ENCODE measurements at places on chromosomes 6 and 20.

DNA sequence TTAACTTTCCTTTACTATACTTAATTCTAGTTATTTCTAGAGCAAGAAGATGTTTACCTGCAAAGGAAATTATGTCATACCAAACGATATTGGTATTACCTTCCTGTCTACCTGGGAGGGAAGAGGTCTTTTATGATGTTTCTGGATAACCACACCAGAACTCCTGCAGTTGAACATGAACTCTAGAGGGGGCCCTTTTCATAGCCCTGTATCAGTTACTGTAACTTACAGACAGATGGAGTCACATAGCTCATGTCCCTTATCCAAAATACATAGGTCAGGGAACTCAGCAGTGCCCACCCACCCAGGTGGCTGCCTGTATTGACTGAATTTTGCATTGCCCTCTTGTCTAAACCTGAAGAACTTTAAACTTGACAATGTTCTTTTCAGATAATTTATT is 35.1 kb upstream of the MYL9 start:
- no peak for DNase-seq

- DNase-seq = no peak
Observed at GRCh38 chr6:50899306-50899870, 80.7 kb downstream of the TFAP2B start.

- DNase-seq = peak; percentile 85
Observed at GRCh38 chr20:51022803-51023616, at the start of gene KCNG1. TSS of gene KCNG1 (minus strand) at chr20:51023107. CDS start at chr20:51010338, 12,769 bp downstream.

- DNase-seq = no peak
Observed at GRCh38 chr6:157877573-157878438, 54.8 kb downstream of the SNX9 start.

DNA sequence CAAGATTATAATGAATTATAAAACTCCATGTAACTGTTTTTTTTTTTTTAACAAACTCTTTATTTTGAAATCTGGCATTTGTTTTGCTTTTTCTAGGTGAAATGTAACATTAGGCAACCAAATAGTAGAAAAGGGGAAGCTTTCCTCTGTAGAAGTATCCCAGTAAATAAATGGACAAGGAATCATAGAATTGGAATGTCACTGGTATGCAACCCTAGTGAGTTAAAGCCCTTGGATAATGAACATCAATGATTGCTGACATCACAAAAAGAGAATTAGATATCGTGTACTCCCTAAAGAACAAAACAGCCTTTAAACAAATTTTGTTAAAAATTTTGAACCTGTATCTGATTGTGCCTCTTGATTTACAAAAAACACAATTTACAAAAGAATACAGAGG is 93.9 kb upstream of the OGFRL1 start:
- no peak for DNase-seq

GRCh38 chr6:13472099-13472498 is 15.3 kb downstream of the GFOD1 start:
- DNase-seq = no peak

DNA sequence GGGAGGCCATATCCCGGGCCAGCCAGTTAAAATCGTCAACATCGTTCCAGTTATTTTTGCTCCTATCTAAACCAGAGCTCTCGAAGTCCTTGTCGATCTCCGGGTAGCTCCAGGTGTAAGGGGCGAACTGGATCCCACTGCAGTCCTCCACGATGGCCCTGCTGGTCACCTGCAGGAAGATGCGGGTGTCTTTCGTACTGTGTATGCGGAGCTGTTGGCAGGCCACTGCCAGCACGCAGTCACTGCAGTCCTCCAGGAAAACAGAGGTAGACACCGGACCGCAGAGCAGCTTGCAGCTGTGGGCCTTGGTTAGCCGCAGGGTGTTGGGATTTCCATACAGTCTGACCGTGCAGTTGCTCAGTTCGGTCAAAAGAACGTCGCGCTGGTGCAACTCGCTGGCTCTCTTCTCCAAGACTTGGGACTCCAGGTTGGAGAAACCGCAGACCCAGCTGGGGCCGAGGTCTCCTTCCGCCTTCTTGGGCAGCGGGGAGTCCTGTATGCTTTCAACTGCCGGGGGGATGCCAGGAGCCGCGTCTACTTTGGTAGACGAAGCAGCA is 742 bp downstream of the TBCC start:
- DNase-seq = peak; percentile 86

GRCh38 chr6:70051197-70052124 is 185.1 kb downstream of the COL19A1 start:
- DNase-seq = no peak

- DNase-seq = no peak
Observed at GRCh38 chr20:33817411-33817810, 6.3 kb downstream of the CHMP4B start.

GRCh38 chr6:127458817-127459216 is 372 bp downstream of the KIAA0408 start:
- no peak for DNase-seq

DNA sequence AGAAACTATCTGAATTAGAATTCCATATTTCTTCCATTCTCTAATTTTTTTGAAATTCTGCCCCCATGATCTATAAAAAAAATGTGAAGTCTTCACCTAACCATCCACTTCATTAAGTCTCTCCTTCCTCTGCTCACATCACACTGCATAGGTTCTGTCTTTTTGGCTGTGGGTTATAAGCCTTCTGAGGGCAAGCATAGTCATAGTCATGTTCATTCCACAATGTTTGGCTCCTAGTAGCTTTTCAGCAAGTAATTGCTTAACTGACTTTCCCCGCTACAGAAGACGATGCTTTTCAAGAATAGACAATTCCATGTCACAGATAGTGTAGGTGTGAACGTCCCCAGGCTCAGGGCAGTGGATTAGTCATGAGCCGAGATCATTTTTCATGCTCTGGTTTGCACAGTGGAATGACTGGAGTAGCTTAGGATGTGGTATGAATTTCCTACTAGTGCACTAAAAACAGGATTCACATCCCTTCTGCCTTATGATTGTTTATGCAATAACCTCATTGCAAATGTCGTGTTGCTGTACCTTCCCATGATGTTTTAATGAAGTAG is 29.1 kb downstream of the WRNIP1 start:
- no peak for DNase-seq

DNA sequence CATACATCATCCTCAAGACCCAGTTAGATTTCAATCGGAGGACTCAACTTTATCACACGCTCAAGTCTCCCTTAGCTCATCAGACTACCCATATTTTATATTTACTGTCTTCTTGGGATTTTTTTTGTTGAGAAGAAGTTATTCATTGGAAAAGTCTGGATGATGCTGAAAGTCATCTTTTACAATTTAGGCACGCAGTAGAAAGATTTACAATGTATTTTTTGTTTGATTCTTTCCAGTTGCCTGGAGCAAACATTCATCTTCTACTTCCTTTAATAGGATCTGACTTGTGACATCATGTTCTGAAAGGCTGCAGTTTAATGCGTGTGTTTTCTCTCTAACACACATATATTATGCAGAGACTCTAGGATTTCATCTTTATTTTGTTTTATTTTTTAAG is 235.7 kb downstream of the DOK5 start:
- DNase-seq = no peak

- no peak for DNase-seq
Observed at GRCh38 chr6:37371154-37372083, 17.6 kb downstream of the RNF8 start.
